ENCODE measurements at places on chromosomes 13 and 19.

DNA sequence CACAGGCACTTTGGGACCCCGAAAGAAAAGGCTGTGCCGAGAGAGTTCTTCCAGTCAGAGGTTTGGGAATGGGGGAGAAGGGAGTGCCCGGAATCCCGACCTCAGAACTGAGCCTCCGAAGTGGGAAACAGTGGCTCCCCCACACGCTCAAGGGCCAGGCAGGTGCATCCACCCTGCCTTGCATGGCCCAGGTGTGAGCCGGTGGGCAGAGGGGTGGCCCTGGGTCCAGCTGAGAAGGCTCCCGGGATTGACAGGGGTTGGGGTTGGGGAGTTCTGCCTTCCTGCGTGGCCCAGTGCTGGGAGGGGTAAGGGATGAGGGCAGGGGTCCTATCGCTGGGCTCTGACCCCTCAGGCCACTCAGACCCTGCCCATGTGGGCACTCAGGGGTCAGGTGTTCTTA lies 163.5 kb upstream of the TUBA3C start:
- DNase-seq, result no peak

GRCh38 chr13:89518289-89519077 lies 1829.0 kb upstream of the MIR17HG start:
- no peak for DNase-seq

DNA sequence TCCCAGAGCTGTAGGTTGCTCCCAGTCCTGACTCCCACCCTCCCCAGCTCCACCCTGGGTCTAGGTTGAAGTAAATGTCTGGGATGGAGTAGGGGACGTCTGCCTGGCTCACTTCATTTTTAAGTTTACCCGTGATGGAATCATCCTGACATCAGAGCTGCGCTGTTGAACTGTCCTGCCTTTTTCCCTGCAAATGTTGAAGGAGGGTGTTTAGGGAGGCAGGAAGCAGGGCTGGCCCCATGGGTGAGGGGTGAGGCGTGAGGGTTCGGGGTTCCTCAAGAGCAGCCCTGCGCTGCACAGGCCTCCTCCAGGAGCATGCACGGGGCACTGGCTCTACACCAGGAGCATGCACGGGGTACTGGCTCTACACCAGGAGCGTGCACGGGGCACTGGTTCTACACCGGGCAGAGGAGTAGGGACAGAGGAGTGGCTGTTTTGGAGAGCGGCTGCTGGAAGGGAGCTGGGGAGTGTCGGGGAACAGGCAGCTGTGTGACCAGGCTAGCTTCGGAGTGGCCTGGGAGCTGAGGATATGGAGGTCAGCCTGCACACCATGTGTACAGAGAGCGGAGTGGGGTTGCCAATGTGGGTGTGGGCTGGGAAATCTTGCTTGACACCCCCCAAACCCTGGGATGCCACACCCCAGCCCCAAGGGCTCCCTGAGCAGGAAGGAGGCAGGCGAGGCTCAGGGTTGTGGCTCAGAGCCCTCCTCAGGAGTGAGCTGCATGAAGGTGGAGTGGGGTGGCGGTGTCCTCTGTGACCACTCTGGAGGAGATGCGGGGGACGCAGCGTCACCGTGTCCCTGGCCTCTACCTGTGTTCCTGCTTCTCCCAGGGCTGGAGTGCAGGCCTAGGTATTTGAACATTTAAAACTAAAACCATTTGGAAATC lies 63.3 kb downstream of the GPR12 start:
- no peak for DNase-seq

DNA sequence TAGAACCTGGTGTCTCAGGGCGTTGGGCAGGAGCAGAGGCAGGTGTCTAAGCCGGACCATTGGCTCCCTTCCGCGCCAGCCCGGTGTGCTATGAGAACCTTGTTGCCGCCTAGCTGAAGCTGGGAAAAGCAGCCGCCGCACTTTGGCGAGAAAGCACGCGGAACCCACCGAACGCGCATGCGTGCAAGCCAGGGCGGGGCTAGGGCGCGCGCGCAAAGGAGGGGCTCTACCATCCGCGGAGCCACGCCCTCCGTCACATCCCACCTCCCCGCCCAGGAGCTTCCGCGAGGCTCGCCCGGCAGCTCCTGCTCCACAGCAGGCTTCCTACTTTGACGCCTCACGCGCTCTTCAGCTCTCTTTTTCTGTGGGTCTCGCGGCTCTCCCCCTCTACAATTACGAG lies 51.3 kb downstream of the WDR87 start:
- DNase-seq, result peak; percentile 32

GRCh38 chr13:96844195-96844594 lies 150.1 kb downstream of the OXGR1 start:
- no peak for DNase-seq

- no peak for DNase-seq
Measured at GRCh38 chr13:102402290-102402689, 442 bp upstream of the FGF14 start.

GRCh38 chr19:2325281-2326046 lies 2.9 kb downstream of the LSM7 start:
- DNase-seq, result no peak

DNA sequence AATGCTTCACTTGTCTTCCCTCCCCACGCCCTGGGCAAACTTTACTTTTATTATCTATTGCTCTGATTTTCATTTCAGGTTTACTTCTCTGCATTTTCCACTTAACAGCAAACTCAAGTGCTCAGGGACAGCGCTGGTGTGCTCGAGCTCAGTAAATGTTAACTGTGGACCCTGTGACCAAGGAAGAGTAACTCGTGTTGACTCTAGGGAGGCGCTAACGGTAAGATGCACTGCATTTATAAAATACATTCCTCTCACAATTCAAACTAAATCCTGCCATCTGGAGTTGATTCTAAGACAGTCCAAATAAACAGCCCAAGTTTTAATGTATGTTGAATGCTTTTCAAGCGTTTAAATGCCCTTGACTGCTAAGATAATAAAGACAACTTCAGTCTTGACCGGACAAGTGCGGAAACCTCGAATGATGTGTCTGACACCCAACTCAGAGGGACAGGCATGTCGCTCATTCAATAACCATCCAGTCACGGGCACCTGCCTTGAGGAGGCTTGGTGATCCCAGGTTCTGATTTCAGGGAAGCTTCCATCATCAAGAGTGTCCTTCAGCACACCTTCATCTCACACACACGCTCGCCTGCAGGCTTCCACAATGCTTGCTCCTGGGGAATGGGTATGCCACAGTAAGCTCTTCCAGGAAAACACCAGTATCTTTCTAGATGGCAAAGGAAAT lies 93.2 kb downstream of the STK24 start:
- DNase-seq, result no peak

- DNase-seq, result no peak
Measured at GRCh38 chr19:33640773-33641172, 19.0 kb downstream of the CHST8 start.

DNA sequence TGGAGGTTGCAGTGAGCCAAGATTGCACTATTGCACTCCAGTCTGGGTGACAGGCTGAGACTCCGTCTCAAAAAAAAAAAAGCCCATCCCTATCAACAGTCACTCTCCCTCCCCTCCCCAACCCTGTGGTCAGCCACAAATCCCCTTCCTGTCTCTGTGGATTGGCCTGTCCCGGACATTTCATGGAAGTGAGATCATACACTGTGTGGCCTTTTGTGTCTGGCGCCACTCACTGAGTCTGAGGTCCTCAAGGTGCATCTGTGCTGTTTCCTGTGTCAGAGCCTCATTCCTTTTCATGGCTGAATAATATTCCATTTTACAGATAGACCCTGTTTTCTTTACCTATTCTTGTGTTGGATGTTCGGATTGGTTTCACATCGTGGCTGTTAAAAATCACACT lies 149.5 kb downstream of the PTPRS start:
- DNase-seq, result no peak

- no peak for DNase-seq
Measured at GRCh38 chr13:85976242-85976641, 177.0 kb upstream of the SLITRK6 start.

GRCh38 chr19:28966737-28967399 lies 246.1 kb downstream of the UQCRFS1 start:
- DNase-seq, result no peak

DNA sequence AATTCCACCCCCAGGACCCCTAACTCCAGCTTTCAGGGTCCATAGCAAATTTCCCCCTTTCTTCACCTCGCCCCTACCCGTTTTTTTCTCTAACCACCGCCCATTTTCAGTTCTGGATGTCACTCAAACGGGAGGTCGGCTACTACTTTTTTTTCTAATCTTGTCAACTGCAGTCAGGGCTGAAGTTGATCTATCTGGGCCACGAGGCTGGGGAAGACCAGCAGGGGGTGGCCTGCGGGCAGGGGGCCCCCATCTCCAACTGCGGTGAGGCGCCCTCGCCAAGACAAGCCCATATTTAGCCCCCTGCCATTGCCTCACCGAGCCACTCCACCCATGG lies 748 bp downstream of the LHFPL6 start:
- DNase-seq, result no peak

DNA sequence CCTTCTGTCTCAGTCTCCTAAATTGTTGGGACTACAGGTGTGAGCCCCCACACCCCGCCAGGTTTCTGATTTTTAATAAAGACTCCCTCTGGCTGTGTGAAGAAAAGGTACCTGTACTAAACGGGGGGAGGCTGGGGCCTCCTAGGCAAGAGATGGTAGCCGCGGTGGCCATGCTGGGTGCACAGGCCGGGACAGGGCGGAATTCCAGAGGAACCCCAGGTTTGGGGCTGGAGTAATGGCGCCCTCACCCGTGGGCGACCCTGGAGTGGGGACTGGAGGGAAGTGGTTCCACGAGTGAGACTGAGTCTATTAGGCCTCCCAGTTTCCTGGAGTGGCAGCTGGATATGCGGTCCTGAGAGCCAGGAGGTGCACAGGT lies 1.6 kb upstream of the CBARP start:
- no peak for DNase-seq

- no peak for DNase-seq
Measured at GRCh38 chr13:49869519-49869918, 66.6 kb downstream of the SPRYD7 start.

DNA sequence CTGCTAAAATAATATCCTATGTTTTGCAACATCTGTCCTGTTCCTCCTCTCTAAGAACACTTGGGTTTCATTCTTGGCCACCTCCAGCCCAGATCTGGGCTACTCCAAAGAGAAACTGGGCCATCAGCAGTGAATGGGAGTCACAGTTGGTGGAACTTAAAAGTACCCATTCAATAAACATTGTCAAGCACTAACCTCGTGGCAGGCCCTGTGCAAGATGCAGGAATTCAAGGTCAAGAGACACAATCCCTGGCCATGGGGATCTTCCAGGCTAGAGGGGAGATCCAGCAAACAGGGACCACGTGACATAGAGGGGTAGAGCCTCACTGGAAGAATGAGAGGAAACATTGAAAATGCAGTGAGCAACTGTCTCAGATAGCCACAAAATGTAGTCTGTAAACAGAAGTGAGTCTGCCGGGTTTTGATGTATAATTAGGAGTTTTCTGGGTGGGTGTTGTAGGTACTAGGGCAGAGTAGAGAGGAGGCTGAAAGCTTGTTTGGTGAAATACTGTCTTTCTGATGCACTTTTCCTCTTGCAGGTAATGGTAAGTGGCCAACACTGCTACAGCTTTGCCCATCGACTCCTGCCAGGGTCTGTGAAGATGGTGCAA lies 14.8 kb upstream of the EID2 start:
- no peak for DNase-seq

- no peak for DNase-seq
Measured at GRCh38 chr13:91520952-91521351, 122.5 kb downstream of the GPC5 start.

DNA sequence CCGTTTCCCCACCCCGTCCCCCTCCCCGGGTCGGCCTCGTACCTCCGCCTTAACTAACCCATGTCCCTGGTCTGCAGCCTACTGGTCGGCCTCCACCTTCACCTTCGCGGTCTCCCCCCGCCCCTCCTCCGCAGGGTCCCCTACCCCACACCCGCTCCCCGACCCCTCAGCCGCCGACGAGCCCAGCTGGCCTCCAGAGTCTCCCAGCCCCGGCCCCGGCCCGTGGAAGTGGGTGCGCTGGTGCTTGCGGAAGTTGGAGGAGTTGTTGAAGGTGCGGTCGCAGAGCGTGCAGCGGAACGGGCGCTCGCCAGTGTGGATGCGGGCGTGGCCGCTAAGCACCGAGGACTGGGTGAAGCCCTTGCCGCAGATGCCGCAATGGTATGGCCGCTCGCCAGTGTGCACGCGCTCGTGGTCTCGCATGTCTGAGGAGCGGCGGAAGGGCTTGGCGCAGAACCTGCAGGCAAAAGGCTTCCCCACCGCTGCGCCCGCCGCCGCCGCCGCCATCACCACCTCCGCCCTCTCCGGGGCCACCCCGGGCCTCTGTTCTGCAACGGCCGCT lies 2.6 kb downstream of the ZNF784 start:
- no peak for DNase-seq

DNA sequence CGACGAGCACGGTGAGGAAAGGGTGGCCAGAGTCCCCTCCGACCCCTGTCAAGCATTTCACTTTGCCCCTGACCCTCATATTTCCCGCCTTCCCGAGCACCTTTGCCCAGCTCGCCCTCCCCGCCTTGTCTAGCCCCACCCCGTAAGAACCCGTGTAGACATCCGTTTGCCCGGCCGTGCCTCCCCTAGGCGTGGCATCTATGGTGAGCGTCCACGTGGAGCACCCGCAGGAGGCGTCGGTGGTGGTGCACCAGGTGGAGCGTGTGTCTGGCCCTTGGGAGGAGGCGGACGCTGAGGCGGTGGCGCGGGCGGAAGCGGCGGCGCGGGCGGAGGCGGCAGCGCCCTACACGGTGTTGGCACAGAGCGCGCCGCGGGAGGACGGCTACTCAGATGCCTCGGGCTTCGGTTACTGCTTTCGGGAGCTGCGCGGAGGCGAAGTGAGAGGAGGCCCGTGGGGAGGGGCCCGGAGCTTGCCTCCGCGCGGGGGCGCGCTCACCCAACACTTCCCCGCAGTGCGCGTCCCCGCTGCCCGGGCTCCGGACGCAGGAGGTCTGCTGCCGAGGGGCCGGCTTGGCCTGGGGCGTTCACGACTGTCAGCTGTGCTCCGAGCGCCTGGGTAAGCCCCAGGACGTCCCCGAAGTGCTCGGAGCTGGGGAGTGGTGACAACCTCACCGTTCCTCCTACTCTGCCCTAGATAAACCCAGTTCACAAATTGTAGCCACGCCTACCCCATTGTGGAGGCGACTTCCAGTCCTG lies 4.2 kb downstream of the LTBP4 start:
- peak; percentile 91 for DNase-seq

GRCh38 chr19:15905026-15905425 lies 7.2 kb upstream of the CYP4F2 start:
- no peak for DNase-seq

- no peak for DNase-seq
Measured at GRCh38 chr13:51902776-51903175, 41.0 kb downstream of the CCDC70 start.

- no peak for DNase-seq
Measured at GRCh38 chr13:48866249-48866648, 109.5 kb upstream of the FNDC3A start.

DNA sequence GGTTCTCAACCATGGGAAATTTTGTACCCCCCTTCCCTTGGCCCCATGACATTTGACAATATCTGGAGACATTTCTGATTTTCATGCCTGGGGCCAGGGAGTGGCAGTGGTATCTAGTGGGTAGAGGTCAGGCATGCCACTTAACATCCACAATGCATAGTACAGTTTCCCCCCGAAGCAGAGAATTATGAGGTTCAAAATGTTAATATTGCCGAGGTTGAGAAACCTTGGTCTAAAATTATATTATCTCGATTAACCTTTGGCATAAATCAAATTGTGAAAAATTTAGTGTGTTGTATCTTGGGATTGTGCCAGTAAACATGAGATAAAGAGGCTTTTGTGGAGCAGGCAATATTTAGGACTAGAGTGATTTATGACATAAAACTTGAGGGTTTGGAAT lies 147.9 kb downstream of the LMO7 start:
- DNase-seq, result no peak

- DNase-seq, result peak; percentile 29
Measured at GRCh38 chr19:10936661-10937084, 8.1 kb downstream of the TIMM29 start.
